HAP-1 (cell line): ENCODE measurements at places on chromosomes 1 and 21.

DNA sequence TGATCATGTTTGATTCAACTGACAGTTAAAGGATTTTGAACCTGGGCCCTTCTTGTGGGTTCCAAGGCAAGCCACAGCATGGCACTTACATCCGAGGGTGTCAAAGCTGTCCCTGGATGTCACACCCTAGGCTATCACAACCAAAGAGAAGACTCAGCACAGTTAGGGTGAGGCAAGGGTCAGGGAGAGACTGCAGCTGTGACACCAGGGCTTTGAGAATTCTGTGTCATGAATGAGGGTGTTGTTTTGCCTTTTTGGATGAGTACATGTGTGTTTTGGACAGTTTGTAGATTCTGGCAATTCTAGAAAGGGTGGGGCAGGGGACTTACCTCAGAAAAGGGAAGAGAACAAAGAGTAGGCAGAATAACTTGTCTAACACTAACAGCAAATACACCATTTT lies 37.8 kb upstream of the ZNF326 start:
- DNase-seq, result no peak

GRCh38 chr21:45796003-45796402 lies 152.5 kb downstream of the PCBP3 start:
- DNase-seq, result no peak

GRCh38 chr21:16116069-16116468 lies 386.3 kb downstream of the USP25 start:
- no peak for DNase-seq

- DNase-seq, result no peak
Measured at GRCh38 chr1:20571427-20571826, 17.5 kb upstream of the CDA start.

DNA sequence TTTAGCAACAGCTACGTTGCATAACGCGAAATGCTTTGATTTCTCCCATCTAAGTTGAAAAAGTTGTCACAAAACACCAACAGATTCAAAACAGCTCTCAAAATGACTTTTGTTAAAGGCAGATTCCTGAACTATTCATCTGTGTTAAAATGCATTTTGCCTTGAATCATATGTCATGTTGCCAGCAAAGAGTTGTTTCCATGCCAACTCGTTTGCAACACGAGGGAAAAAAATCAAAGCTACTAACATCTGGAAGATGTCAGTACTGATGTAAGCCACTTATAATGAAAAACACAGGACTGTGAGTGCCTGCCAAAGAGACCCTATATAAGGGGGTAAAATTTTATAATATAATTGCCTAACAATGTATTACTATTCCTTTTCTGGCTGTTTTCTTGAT lies 182.7 kb upstream of the PTBP2 start:
- DNase-seq, result no peak

GRCh38 chr1:5951846-5952410 lies 40.3 kb downstream of the NPHP4 start:
- no peak for DNase-seq

DNA sequence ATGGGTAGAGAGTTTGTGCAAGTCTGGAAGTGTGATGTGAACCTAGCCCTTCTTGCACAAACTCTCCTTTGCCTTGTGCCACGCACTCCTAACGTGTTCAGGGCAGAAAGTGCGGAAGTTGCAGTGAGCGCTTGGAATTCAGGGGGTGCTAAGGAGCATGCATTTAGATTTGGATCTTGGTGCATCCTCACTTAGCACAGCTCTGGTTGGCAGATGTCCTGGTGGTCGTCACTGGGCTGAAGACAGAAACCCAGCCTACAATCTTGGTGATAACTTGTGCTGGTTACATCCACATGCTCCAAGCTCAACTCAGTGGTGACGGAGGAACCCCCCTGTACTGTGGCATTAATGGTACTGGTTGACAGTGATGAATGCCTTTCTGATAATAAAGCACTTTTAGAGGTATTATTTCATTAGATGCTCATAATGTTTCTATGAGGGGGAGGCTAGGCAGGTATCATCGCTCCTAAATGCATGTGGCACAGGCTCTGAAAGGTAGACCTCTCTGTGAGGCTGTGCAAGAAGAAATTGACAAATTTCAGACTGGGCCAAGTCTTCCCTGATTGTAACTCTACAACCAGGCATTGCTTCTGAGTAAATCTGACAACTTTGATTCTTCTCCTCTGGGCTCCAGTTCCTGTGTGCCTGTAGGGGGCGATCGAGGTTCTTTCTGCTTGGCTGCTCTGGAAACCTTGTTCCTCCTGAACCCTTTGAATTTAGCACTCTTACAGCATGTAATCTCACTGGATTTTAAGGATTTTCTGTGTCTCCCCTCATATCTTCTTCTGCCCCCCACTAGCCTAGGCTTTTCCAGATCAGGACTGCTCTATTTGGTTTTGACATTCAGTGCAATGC lies 40.6 kb downstream of the MAPKAPK2 start:
- peak; percentile 41 for DNase-seq

DNA sequence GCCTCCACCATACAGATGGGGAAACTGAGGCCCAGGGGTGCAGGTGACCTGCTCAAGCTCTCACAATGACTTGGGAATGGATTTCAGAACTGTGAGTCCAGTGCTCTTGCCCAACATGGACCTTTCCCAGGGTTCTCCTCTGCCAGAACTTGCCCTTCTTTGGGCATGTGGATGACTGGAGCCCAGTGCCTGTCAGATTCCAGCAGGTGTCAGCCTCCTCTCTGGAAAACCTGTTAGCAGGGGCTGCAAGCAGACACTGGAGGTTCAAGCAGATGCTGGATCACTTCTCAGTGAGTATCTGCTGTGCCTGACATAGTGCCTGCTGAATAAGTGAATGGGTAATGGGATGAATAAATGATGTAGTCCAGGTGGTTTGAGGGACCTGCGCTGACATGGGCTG lies 314.2 kb upstream of the POU3F1 start:
- DNase-seq, result no peak

DNA sequence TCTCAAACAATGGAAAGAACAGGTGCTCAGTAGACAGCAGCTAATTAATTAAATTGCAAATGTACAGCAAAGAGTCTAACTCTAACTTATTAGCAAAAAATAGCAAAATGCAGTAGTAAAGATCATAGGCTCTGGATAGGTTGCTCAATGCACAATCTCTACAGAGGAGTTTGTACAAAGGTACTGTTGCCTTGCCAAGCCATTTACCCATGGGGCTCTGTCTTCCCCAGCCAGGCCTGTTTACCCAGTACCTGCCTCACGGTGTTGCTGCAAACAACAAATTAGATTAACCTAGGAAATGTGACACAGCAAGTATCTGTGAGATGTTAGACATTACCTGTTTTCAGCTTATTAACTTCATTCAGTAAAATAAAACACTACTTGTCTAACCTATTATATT lies 222.0 kb downstream of the DENND1B start:
- DNase-seq, result no peak

DNA sequence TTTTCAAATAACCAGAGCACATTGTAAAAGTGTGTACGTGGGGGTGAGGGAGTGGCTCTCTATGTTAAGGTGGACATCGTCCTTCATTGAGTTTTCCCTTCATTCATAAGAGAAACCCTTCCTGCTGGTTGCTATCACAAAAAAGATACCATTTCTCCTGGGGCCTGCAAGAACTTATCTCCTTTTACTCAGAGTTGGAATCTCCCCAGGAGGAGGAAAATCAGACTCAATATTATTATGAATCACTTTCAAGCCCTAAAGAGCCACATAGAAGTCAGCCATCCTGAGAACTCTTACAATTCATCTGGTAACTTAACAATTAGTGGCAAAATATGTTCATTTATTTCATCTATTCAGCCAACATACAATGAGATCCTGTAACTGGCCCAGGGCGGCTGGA lies 27.1 kb upstream of the TGFBR3 start:
- DNase-seq, result no peak
